ENCODE measurements at places on chromosomes 13 and 19. TPM values are rescaled to one million over a fixed set of nuclear protein-coding genes. Genes with fewer than 3 reads are reported as not detected.

C19orf44 gene
- 4.2 TPM for polyA plus RNA-seq

MLLT1 gene
- polyA plus RNA-seq, result 16.9 TPM

TRAPPC6A gene
- polyA plus RNA-seq, result 14.2 TPM

PODNL1 gene
- 3.6 TPM for polyA plus RNA-seq

NCAN gene
- not detected for polyA plus RNA-seq

ZNF490 gene
- polyA plus RNA-seq, result 2.2 TPM

ZNF580 gene
- polyA plus RNA-seq, result 6.7 TPM

SLC8A2 gene
- 0.07 TPM for polyA plus RNA-seq

NPAS1 gene
- polyA plus RNA-seq, result 0.39 TPM

MBD3L2 gene
- polyA plus RNA-seq, result not detected

PRR36 gene
- polyA plus RNA-seq, result 0.01 TPM

PCSK4 gene
- polyA plus RNA-seq, result 0.56 TPM

GRK1 gene
- not detected for polyA plus RNA-seq

VSIG10L gene
- polyA plus RNA-seq, result 0.60 TPM

DNAJC15 gene
- 33.9 TPM for polyA plus RNA-seq

PRRG2 gene
- 7.0 TPM for polyA plus RNA-seq
